ENCODE measurements at places on chromosomes 2 and 18.

GRCh38 chr2:109183871-109184270, 54.9 kb downstream of the SH3RF3 start:
- DNase-seq, result no peak

GRCh38 chr2:17579605-17580318, 39.3 kb downstream of the VSNL1 start:
- no peak for DNase-seq

- DNase-seq, result no peak
Observed at GRCh38 chr2:237297421-237298150, 116.4 kb downstream of the COL6A3 start.

DNA sequence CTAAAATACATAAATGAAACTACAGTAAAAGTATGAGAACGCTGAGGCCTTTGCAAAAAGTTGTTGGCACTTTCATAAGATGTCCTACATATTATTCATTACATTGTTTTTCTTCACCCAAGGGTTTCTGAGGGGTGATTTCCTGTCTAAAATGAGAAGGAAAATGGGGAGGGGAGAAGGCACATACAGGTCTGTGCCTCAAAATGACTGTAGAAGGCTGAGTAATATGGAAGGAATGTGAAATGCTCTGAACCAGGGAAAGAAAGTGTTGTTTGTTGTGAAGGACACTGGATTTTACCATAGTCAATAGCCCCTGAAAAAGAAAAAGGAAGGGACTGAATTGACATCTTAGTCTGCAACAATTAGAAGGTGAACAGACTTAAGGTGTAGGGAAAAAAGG, 99.5 kb upstream of the RNF152 start:
- DNase-seq, result no peak

- no peak for DNase-seq
Observed at GRCh38 chr2:221726894-221727513, 154.9 kb upstream of the EPHA4 start.

DNA sequence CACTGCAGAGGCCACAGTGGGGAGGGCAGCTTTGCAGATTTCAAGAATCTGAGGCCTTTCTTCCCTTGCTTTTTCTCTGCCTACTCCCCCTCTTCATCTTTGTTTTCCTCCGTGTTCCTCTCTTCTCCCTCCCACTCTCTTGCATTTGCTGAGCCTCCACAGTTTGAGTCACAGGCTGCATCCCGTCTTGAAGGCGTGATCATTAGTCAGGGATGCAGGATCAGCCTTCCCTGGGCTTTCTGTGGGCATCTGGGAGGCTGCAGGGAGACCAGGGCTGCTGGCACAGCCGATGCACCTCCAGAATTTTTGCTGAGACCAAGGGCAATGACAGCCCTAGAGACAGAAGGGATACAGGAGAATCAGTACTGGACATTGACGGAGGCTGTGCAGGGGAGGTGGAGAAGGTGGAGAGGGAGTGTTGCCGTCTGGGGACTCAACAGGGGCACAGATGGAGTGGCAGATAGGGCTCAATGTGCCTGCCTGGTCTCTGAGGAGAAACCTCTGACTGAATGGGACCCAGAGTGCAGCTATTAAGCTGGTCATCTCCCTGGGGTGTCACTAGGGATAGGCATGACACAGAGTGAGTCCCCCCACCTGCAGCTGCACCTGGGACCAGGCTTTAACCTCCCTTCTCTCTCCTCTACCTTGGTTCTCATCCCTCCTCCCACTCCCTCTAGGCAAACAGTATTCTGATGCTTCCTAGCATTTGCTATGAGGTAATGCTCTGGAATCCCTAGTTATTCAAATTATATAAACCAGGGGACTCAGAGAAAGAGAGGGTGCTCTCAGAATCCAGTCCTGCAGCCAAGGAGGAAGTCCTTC, 29.0 kb upstream of the DNAJC27 start:
- DNase-seq, result no peak

DNA sequence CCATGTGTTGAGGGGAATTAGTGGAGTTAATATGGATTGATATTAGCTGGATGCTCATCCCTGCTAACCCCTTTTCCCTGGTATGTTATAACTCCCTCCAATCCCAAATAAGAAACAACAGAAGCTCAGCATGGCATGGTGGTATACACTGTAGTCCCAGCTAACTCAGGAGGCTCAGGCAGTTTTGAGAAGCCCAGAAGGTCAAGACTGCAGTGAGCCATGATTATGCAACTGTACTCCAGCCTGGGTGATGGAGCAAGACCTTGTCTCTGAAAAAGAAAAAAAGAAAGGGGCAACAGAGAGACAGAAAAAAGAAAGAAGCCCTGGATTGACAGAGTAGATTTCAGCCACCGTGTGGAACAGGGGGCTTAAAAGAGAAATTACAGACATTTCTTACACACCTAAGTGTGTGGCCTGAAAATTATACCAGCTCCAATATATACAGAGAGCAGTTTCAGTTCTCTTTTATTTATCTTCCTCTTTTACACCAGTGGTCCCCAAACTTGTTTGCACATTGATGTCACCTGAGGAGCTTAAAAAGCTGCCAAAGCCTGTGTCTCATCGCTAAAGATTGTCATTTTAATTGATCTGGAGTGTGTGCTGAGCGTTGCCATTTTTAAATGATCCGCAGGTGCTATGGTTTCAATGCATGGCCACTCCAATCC, 203.6 kb downstream of the UBE2E3 start:
- DNase-seq, result no peak

- DNase-seq, result no peak
Observed at GRCh38 chr2:210539578-210540416, 16.6 kb upstream of the CPS1 start.
